ENCODE measurements at places on chromosomes 3 and 15.

DNA sequence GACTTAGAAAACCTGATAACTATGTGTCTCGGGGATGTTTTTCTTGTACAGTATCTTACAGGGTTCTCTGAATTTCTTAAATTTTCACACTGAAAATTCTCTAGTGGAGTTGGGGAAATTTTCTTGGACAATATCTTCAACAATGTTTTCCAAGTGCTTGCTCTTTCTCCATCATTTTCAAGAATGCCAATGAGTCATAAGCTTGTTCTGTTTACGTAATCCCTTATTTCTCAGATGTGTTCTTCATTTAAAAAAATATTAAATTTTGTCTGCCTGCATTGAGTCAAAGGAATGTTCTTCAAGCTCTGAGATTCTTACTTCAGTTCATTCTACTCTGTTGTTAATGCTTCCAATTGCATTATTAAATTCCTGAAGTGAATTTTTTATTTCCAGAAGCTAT, 21.9 kb upstream of the PLSCR2 start:
- no peak for DNase-seq

- no peak for DNase-seq
Measured at GRCh38 chr3:167839460-167840134, 104.1 kb downstream of the SERPINI1 start.

GRCh38 chr3:31291818-31292217, 240.9 kb upstream of the STT3B start:
- DNase-seq, result no peak

- DNase-seq, result no peak
Measured at GRCh38 chr3:187361835-187362234, 6.3 kb upstream of the RTP4 start.

DNA sequence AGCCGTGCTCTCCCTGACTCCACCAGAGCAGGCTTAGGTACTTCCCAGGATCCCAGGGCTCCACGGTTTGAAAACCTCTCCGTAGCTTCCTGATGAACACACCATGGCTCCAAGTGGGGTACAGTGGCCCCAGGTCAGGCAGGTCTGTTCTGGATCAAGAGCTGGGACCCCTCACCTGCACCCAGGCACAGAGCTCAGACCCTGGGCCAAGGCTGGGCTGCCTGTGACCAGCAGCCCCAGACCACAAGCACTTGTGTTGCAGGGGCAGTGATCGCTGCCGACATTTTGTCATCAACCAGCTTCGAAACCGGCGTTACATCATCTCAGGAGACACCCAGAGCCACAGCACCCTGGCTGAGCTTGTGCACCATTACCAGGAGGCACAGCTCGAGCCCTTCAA, 5.3 kb downstream of the SH2D7 start:
- no peak for DNase-seq

GRCh38 chr3:135229018-135229495, 434.0 kb downstream of the EPHB1 start:
- peak; percentile 99 for DNase-seq

DNA sequence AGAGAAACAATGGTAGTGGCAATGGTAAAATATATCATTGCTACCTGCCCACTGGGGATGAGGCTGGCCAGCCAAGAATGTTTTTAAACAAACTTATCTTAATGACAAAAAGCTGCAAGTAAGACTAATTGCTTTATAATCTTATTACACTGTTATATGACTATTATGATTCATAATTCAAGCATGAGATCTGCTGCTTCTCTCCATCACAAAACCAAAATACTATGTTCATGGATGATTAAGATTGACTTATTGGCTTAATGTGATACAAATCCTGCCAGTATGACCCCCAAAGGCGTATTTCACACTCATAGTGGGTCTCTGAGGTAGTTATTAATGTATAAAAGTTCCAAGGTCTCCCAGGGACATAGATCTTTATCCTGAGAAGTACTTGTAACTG, 52.6 kb downstream of the FBN1 start:
- DNase-seq, result no peak

DNA sequence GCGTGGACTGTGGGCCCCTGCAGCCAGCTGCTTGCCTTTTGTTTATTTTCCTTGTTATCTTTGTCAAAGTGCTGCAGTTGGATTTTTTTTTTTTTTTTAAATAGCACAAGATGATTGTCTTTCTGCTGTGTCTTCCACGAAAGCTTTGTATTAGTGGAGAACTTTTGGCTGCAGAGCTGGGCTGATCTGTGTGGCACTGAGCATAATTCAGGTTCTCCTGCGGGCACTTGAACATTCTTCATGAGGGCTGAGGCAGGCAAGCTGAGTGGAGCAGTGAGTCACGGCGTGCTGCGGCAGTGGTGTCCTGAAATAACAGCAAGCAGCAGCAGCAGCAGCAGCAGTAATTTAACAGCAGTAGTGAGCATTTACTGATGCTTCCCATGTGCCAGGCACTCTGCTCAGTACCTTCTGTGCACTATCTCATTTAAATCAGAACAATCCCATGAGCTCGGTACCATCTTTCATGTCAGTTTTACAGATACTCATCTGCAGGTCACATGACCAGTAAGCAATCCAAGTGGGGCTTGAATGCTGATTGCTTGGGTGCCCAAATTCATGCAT, 45.8 kb downstream of the MITF start:
- no peak for DNase-seq

DNA sequence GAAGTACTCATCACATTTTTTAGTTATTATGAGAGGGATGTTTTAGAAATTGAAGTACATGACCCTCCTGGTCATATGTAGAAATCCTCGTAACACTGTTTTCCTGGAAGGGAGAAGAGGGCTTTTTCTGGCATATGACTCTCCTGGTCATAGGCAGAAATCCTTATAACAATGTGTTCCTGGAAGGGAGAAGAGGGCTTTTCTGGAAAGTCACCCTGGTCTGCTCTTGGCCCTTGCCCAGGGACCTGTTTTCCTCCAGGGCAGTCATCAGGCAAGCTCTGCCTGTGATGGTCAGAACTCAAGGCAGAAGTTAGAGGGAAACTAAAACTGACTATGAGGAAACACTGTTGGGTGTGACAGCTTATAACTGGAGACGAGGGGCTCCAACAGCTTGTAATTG, 27.7 kb downstream of the LAMP3 start:
- DNase-seq, result no peak

DNA sequence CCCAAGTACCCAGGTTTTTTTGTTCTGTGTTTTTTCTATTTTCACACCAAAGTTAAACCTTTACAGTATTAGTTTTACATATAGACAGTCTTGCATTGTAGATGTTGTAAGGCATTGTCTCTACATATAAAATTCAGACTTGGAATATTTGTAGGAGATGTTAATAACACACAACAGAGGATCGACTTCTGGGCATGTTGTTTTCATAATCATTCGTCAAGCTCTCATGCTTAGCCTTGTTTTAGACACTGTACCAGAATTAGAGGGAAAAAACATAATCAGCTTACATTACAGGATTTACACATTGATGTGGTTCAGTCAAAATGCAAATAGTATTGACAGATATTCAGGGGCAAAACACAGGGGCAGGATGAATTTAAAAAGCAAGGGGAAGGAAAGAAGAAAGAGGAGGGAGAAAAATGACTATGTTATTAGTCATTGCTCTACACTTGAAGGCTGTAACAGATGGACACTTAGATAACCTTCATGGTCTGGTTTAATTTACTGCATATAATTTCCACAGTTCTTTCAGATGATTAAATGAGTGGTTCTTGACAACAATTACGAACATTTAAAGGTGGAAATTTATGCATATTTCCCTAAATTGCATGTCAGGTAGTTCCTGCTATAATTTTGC, 7.5 kb downstream of the CMSS1 start:
- DNase-seq, result no peak

- no peak for DNase-seq
Measured at GRCh38 chr3:184361932-184362667, 590 bp downstream of the POLR2H start.

DNA sequence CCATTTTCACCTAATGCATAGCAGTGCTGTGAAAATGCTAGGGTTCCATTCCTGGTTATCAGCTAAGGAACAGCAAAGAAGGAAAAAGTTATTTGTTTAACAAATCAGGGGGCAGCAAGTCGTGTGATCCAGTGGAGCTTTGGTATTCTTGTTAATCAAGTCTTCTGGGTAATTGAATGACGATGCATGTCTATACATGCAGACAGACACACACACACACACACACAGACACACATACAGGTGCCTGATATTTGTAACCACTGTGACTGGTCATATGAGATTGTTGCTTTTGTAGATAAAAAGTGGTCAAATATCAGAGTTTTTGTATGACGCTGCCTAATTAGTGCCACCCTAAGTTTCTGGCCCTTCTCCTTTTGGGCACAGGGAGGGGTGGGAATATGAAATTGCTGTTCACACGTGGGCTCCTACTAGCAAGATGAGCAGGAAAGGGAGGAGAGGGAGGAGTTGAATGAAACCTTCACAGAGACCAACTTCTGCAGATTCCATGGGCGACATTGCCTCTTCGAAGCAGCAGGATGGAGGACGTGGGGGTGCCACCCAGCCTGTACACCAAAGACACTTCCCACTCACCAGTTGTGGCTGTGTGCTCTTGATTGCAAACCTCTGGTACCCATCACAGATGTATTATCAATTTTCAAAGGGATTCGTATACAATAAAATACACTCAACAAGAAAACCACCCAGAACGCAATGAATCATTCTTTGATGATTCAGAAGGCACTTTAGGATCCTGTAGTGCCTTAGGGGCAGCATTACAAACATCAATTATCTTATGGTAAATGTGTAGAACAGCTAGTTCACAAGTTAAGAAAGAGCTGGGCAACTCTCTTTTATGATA, 281.9 kb upstream of the ICE2 start:
- no peak for DNase-seq

- no peak for DNase-seq
Measured at GRCh38 chr15:85642693-85643066, 152.0 kb downstream of the KLHL25 start.

DNA sequence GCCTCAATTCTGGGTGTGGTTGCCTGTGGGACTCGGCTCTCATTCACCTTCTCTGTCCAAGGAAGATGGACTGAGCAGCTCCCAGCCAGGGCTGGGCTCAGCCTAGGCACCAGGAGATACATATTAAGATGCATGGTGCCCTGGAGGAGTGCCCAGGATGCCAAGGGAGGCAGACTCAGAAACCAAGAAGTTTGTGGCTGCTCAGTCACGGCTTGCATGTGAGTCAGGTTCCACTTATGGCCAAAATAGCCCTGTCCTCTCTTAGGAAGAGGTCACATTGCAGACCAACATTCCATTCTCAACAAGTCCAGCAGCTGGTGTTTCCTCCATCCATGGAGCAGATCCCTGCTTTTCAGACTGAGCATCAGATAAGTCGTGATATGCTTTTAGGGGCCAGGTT, 21.8 kb downstream of the CDCP1 start:
- DNase-seq, result no peak

- no peak for DNase-seq
Measured at GRCh38 chr3:67382536-67382935, 271.9 kb downstream of the SUCLG2 start.

DNA sequence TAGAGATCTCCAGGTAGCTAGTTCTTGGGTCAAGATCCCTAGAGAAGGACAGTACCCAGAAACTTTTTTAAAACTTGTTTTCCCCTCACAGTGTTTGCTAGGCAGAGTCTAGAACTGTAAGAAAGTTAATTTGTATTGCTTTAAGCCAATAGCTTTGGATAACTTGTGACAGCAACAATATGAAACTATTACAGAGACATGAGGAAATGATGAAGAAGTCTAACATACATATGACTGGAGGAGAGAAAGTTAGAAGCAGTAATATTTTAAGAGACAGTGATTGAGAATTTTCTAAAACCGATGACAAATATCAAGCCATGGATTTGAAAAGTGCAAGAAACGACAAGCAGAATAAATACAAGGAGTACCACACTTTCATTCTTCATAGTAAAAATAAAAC, 10.0 kb downstream of the HMG20A start:
- no peak for DNase-seq

- no peak for DNase-seq
Measured at GRCh38 chr3:46667657-46668056, 25.8 kb downstream of the ALS2CL start.

DNA sequence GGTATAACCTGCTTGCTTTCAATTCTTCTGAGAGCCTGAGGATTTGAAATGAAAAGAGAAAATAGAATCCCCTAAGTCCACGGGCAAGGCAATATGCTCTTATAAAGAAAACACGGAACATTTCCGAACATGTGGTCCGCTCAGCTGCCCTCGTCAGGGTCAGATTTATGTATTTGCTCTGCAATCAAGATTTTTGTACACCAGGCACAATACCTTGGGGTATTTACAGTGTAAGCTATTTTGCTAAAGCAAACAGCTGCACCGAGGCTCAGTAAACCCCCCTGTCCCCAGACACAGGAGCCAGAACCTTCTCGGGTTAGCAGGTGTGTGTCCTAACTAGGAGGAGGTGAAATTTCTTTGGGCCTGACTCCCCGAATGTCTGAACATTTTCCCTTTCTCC, 155.8 kb upstream of the LRIG1 start:
- no peak for DNase-seq

- DNase-seq, result no peak
Measured at GRCh38 chr3:29871087-29871486, 590.2 kb downstream of the RBMS3 start.

GRCh38 chr15:83445643-83446042, 1.5 kb upstream of the SH3GL3 start:
- DNase-seq, result no peak
